Fibroblast of lung (primary cell): ENCODE measurements at places on chromosomes 6 and 20. TPM values are rescaled to one million over a fixed set of nuclear protein-coding genes. Genes with fewer than 3 reads are reported as not detected.

DNA sequence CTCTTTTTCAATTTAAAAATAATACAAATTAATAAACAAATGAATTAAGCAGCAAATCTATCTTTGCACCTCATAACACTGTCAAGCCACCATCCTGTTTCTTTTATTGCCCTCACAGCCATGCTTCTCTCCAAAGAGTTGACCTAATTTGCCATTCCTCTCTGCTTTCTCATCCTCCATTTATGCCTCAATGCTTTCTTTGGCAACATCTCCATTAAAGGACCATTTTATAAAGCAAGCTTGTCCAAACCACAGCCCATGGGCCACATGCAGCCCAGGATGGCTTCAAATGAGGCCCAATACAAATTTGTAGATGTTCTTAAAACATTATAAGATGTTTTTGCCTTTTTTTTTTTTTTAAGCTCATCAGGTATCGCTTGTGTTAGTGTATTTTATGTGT lies 26.4 kb upstream of the MEI4 start:
- peak; percentile 54 for DNase-seq

GRCh38 chr6:158242071-158242606 lies 70.1 kb upstream of the TULP4 start:
- DNase-seq, result no peak

- no peak for DNase-seq
Observed at GRCh38 chr6:153129873-153130514, 1.1 kb downstream of the RGS17 start.

DNA sequence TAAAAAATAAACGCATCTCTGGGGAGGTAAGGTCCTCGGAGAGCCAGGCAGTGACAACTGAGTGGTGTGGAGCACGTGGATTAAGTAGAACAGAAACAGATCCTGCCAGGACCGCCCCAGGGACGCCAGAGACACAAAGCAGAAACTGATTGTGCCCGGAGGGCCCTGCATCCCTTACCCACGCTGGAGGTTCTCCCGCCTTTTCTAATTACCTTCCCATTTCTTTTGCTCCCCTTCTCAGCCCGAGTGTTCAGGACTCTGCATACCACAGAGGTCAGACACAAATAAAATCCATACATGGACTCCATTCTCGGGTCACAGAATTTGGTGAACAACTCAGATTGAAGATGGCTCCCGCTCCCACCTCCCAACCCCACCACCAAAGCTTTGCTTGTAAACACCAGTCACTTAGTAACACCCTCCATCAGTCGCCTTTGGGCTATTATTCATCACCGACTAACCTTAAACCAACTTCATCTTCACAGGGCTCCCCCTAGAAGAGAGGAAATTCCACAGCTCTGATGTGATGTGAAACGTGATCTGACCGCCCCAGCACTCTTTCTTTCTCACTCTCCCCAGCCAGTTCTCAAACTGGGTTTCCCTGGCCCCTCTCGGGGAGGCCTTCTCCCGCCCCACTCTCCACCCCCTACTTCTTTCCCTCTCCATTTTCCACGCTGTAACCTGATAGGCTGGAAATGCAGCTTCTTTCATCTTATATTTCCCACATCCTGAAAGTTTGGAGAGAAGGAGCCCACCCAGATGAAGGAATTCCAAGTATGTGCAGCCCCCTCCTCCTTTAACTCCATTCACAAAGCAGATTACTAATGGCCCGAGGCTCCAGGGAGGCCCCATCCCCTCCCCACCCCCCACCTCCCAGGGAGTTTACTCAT lies 32.5 kb upstream of the PIM1 start:
- peak; percentile 99 for DNase-seq

DNA sequence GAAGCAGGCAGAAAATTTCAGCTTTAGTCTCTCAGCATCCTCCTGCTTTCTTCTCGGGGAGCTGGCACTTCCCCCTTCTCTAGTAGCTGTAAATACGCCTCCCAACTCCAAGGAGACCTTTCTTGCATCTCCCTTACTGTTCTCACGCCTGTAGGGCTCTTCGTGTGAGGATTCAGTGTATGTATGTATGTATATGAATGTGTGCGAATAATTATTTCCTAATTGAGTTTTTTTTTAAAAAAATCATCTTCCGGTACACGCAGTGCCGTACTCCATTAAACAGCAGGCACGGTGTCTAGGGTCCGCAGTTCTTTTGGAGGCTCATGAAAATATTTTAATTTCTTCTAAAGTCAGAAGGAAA lies 85.4 kb downstream of the HFE start:
- DNase-seq, result peak; percentile 52

DNA sequence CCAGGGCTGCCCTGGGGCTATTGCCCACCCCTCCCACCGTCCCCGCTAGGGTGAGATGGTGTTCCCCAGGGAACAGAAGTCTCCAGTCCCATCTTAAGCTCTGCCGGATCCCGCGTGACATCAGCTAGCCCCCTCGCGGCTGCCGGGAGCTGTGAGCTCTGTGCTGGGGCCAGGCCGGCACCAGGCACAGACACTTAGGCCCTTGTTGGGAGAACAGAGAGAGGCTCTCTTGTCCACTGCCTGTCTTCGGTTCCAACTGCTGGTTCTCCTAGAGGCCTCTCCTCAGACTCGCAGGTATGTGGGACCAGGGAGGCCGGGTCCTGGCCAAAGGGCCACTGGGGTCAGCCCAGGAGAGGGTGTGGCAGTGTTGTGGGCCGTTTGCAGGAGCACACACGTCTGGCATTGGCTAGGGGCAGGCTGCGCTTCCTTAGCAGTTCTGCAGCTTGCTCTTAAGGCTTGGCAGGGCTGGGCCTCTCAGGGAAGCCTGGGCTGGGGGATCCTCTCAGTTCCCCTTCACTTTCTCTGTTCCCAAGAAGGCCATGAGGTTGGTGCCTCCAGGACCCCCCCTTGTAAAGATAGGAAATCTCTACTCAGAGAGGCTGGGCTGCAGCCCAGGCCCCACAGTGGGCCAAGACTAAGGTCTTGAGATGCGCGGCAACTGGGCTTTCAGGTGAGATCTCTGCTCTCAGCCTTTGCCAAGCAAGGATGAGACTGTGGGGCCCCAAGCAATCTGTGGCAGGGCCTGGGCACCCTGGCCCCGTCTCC lies 6.3 kb downstream of the SGK2 start:
- no peak for DNase-seq

- DNase-seq, result no peak
Observed at GRCh38 chr6:170148709-170149470, 142.0 kb downstream of the DLL1 start.

GRCh38 chr6:26375270-26375669 lies 7.6 kb upstream of the BTN2A2 start:
- no peak for DNase-seq

DNA sequence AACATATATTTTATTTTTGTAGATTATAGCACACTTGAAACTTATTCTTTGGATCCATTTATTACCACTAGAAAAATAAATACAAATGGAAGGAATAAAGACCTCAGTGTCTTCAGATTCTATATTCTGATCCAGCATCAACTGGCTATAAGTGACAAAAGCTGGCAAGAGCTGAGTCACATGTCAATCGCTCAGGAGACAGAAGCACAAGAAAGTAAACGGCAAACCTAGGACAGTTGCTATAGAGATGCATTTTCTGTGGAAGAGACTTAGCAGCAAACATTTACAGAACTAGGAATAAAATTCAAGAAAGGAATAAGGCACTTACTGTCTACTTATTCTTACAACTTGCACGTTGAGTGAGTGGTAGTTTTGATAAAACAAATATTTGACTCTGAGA lies 230.4 kb downstream of the CLVS2 start:
- no peak for DNase-seq

GRCh38 chr20:7879883-7880282 lies 60.4 kb downstream of the HAO1 start:
- peak; percentile 34 for DNase-seq

DNA sequence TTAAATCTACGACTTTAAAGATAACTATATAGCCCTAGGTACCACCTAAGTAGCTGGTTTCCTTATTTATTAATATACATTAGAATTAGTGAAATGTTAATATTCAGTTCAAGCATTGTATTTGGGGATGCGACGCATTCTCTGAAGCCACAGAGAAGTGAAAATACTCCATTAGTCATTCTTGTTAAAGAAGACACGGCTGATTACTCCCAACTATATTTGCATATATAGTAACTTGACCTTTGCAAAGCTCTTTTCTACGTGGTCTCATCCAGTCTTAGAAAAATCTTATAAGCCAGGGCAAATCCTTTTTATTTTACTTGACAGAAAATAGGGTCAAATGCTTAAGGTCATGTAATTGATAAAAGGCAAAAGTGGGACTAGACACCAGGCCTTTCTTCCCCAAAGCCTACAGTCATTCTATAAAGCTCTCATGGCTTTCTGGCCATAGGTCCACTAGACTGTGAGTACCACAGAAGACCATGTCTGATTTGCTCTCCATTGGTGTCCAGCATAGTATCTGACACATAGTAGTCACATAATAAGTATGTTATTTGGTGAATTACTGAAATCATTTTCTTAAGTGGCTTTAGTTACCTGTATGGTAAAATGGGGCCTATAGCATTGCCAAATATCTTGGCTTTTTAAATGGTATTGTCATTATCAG lies 11.3 kb downstream of the ZHX3 start:
- DNase-seq, result no peak

DNA sequence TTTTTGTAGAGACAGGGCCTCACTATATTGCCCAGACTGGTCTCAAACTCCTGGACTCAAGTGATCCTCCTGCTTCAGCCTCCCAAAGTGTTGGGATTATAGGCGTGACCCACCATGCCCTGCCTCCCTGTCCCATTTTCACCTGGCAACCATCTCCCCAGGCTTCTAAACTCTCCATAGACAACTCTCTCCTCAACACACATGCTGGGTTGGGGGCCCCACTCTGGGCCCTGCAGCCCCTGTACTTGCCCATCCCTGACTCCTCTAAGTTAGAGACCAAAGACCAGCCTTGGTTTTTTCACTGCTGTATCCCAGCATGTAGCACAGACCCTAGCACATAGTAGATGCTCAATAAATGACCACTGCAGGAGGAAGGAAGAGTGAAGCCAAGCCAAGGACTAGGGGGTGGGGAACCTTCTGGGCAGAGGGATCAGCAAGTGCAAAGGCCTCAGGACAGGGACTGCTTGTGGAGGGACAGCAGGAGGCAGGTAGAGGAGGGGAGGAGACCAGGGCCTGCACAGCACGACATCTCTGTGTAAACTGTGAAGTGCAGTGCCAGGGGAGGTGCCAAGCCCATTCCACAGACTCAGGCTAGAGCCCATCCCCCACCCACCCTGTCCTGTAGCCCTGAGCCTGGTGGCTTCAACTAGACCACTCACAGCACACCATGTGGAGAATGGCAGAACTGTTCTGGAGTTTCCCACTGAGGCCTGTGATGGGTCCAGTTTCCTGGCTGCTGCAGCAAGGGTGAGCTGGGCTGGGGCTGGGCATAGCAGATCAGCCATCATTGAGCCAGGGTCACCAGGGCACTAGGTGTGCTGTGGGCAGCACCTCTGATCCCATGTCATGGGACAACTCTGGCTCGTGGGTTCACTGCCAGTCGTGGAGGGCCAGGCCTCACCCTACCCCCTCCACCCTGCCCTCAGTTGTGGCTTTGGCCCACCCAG lies 3.4 kb upstream of the SRC start:
- no peak for DNase-seq

DNA sequence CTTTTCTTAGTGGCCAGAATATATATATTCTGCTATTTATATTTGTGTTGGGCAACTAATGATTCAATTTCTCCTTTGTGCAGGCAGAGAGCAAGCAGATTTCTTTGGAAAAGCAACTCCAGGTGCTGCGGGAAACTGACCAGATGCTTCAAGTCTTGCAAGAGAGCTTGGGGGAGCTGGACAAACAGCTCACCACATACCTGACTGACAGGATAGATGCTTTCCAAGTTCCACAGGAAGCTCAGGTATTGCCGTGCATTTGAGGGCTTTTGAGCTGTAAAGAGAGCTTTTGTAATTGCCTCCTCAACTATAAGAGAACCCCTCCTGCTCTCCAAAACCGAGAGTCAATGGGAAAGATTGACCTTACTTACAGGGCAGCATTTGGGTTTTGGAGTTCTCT lies 203.5 kb downstream of the UTRN start:
- DNase-seq, result no peak

The ARFRP1 gene
- polyA plus RNA-seq, result 32.2 and 34.6 TPM in 2 replicates

DNA sequence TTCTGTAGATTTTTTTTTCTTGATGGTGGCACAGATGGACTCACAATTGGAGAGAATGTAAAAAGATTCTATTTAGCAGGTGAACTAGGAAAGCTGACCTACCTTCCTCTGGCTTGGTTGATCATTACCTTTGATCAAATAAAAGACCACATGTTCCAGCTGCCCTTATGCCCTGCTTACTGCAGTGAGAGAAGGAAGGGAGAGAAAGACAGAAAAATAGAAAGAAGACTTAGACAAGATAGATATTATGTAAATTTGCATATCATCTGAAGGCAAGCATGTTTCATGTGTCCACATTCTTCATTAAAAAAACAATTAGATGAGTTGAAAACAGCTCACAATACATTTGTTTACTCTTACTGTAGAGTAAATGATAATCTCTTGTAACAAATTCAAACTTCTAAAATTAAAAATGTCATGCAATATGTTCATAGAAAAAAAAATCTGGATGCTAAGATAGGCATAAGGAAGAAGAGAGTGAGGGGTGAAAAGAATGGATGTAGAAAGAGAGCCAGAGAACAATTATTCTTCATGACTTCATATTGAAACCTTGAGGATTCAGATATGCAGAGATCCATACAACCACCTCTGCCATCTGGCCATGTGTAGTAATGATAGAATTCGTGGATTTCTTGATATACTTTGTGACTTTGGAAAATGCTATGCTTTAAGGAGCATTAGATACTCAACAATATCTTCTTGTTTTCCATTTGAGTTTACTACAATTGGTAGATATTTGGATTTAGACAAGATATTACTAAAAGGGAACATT lies 71.7 kb downstream of the RFX6 start:
- no peak for DNase-seq

The PPP1R11 gene
- polyA plus RNA-seq, result 52.4 and 53.6 TPM in 2 replicates

DNA sequence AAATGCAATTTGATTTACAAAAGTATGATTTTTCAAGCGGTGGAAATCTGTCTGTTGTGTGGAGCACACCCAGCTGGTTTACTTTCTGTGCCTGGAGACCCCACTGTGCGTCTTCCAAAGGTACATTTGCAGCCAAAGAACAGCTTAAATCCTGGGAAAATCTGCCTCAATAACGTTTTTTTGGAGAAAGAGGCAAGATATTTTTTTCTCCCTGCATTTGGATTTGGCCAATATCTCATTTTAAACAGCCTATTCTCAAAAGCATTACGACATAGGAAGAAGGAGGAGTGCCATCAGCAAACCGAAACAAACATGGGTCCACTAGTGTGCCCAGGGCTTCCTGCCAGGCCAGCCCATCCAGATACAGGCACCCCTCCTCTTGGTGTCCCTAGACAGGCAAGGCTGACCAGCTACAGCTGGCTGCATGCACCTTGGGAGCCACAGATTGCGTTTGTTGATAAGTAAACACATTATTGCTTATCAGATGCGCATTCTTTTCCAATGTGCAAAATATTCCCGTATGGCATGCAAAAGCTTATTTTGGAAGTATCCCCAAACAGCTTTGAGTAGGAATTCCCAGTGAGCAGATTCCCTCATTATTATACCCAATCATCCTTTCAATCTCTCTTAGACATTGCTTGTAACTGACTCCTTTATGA lies 184.5 kb upstream of the MARCKS start:
- peak; percentile 77 for DNase-seq

DNA sequence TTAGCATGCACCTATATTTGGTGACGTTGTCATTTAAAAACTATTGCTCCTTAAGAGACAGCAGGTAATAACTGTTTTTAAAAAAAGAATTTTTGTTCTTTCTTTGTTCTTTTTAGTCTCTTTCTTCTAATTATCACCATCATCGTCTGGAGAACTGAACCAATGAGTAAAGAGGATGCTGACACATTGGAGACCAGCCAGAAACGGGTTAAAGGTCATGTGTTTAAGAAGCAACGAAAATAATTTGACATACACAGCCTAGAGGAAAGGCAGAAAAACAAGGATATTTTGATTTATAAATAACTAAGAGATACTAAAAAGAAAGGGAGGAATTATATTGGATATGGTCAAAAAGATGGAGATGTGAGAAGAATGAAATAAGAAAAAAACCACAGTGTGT lies 19.2 kb upstream of the FYN start:
- DNase-seq, result no peak
